Stimulated activated memory B cell treated with anti-CD40 and anti-IgM and Interleukin-4, amounts not matched to agents 10 μg/mL and 1 μg/mL and 100 μg/mL, for 72 hours (primary cell): ENCODE measurements at places on chromosomes 5 and 9.
A peak's percentile ranks its signal among the peaks of the same experiment; 100 is the strongest.

DNA sequence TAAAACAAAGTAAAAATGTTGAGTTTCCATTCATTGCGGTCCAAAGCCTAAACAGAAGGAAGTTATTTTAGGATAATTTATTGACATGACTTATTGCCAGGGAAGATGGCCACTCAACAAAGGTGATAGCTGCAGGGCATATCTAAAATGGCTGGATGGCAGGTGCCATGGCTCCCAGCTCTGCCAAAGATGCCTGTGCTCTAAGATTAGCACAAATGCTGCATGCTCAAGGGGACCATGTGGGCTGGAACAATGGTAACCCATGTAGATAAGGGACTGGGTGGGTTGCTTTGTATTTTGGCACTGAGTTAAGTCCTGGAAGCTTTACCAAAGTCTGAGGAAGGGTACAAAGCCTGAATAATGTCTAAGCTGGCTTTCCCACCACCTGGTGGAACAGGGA is 95.5 kb upstream of the IFNK start:
- ATAC-seq = no peak

DNA sequence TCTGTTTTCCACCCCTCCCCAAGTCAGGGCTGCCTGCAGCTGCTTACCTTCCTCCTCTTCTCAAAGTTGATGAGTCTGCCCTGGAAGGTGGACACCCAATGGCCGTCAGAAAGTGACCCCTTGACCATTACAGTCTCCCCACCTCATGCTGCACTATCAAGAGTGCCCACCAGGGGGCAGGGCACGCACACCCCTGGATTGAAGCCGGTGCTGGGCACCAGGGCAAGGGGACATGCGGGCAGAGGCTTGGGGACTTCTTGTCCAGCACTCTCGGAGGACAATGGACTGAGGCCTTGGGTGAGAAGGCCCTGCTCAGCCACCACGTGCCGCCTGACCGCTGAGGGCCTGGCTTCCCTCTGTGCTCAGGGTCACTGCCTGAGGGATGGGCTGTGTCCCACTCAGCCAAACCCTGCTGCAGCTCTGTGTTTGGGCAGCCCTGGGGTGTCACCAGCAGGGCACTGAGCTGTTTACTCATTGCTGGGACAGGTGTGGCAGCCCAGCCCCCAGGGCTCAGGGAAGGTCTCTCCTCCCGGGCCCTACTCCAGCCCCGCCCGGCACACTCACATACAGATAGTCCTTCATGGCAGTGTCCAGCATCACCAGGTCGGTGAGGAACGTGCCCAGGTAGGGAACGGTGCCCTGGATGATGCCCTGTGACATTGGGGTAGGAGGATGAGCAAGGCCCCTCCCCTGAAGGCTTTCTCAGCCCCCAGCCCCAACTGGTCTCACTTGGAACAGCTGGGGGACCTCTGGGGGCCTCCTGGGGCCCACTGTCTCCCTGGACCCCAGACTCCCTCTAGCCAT is 17.7 kb downstream of the RALGDS start:
- ATAC-seq = peak; percentile 67

- ATAC-seq = no peak
Measured at GRCh38 chr5:72539726-72540125, 32.5 kb upstream of the ZNF366 start.

- ATAC-seq = no peak
Measured at GRCh38 chr9:94277885-94278536, 18.9 kb downstream of the ZNF169 start.

GRCh38 chr5:136242136-136242535 is 49.2 kb upstream of the SMIM32 start:
- ATAC-seq = no peak

DNA sequence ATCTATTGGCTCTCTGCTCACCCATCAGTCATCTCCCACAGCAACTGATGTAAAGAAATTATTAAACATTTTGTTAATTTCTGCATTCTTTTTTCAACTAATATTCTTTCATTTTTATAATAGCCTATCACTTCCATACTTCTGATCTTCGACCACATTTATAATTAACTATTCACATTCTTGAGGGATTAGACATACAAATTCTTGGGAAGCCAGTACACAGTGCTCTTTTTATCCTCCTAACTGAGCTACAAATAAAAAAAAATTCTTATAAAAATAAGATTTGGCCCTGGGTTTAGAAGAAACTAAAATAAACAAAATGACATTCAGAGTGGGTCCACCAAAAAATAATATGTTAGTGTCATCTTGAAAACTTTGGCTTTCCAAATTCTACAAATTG is 103.7 kb upstream of the ITGA1 start:
- ATAC-seq = no peak
